ENCODE measurements at places on chromosomes 7 and 10.
A peak's percentile ranks its signal among the peaks of the same experiment; 100 is the strongest.

DNA sequence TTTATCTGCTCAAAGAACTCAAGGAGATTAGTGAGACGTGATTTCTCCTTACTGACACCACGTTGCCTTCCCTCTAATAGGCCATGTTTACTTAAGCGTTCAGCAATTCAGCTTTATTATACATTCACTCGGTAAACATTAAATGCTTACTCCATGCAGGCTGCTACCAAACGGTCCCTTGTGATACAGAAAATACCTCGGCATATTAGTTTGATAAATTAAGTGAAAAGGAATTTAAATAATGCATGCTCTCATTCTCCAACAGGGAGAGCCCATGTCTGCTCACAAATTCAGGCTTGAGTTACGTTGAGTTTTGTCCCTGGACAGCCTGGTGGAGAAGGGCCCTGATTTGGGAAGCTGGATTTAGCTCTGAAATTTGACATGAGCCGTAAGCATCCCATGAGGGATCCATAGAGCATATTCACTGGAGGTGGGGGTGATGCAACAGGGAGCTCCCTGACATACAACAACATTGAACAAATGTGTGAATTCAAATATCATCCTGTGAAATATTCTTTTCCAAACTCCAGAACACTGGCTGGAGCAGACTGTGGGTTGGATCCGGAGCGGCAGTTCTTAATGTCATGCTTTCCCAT, 86.3 kb downstream of the TBXAS1 start:
- peak; percentile 53 for DNase-seq

DNA sequence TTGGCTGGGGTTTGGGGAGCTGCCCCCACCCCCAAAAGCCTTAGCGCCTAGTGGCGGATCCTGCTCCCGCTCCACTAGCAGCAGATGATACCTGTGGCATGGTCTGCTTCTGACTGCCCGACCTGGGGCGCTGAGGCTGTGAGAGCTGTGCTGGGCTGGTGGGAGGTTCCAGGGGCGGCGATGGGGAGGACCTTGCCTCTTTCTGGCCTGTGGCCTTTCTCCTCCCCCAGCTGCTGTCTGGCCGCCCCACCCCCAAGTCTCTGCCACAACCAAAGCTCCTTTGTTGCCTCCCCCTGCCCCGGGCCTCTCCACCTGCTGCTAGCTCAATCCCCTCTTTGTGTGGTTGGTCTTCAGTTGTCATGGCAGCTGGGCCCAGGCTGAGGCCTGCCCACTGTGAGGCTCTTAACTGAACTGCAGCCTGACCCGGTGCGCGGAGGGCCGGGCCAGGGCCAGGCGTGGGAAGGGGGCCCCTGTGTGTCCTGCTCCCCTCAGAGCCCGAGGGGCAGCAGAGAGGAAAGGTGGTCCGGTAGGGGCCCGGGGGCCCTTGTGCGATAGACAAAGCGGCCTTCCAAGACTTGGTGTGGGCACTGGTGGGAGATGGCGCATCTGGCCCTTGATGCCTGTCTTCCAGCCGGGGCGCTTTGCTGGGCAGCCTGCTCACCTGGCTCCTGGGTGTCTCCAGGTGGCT, 4.7 kb downstream of the ZNF775 start:
- DNase-seq, result peak; percentile 27

- DNase-seq, result no peak
Observed at GRCh38 chr7:142717453-142717852, 31.8 kb upstream of the PRSS1 start.

DNA sequence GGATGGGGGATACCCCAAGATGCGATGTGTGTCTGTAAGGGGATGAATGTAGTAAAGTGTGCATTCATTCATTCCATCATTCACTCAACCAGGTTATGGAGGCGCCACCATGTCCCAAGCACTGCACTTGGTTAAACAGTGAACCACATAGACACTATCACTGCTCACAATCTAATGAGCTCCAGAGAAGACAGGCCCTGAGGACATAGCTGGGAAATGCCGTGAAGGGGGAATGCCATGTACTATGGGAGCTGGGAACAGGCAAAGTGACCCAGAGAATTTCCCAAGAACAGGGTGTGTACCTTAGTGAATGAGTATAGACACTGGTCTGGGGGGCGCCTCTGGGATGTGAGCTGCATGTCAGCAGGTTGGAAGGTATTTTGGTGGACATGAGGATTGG, 44.5 kb upstream of the LBX1 start:
- DNase-seq, result no peak

- DNase-seq, result peak; percentile 36
Observed at GRCh38 chr7:121302214-121302745, 26.5 kb upstream of the WNT16 start.

- DNase-seq, result peak; percentile 93
Observed at GRCh38 chr7:90655566-90655965, 59.4 kb downstream of the CDK14 start.

GRCh38 chr10:43939939-43940820, 291.5 kb upstream of the ZNF32 start:
- peak; percentile 50 for DNase-seq

DNA sequence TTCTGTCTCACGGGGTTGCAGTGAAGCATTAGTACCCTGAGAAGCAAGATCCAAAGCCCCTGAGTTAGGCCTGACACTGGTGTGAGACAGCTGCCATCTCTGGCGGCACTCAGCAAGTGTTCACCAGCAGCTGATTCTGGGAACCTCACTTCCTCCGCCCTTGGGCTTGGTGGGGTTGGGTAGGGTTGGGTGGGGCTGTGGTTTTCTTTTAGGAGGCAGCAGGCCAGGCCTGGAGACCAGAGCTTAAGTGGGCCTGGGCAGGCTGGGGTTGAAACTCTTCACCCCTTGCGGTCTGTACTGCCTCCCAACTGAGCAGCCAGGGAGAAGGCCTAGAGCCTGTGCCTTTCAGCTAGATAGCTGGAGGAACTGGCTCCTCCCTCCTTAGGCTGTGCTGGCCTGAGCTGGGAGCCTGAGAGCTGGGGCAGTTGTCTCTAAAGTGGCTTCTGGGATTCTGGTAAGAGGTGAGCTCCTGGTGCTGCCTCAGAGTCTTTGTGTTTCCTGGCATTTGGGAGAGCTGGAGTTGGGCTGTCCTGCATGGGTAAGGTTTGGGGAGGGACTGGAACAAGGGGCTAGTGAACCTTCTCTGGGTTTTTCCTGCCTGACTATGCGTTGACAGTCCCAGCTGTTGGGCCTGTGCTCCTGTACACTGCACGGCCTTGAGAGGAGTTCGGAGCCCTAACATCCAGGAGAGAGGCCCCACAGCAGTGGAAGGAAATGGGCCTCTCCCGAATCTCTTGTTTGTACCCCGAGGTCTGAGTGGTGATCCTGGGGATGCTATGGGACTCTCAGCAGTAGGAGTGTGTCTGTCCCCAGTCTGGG, 5.1 kb downstream of the TSPAN14 start:
- peak; percentile 64 for DNase-seq

DNA sequence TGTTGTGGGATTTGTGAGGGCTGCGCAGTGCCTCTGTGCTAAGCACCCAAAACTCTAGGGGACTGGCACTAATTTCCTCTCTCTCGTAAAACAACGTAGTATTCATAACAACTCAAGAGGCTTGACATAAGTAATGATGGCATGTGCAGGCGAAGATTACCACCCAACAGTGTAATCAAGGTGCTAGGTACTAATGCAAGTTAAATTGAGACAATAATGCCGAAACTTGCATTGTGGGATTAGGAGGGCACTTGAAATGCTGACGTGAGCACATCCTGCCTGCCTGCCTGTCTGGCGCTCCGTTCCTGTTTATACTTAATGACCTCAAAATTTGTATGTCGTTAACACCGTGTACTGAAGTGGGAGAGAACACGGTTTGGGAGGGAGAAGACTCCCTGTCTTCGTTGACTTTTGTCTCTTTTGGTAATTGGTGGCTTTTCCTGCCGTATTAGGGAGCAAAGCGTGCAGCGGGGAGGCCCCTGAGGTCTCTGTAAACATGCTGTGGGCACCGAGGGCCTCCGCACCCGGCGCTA, 139.0 kb downstream of the MGMT start:
- peak; percentile 6 for DNase-seq

DNA sequence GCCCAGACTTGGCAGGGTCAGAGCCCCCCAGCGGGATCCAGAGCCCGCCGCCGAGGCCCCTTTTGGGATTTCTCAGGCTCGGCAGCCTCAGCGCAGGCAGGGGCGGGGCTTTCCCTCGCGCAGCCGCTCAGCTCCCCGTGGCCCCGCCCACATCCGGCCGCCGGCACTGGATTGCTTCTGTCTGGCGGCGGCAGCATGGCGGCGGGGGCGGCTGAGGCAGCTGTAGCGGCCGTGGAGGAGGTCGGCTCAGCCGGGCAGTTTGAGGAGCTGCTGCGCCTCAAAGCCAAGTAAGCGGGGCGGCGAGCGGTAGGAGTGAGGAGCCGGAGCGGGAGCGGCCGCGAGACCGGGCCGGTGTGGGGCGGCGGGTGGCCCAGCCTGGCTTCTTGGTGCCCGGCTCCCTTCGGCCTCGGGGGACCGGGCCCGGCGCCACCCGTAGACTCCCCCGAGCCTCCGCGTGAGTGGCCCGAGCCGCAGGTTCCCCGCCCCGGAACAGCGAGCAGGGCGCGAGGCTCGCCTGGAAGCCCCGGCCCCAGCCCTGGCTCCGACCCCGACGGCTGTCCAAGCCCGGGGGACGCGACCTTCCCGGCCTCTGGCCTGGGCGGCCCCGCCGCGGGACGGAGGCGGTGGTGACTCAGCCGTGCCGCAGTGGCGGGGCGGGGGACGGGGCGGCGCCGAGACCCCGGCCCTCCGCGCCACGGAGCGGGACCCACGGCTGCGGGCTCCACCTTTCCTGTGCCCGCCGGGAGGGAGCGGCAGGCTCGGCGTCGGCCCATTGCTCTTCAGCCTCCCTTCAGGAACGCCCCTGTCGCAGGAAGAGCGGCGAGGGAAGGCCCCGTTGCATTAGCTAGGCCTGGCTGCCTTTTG, at the start of gene GLRX3:
TSS of gene GLRX3 (plus strand) at position 166 of the 864 bp plus-strand sequence. CDS start at position 196, 30 bp downstream.
- DNase-seq, result peak; percentile 65

DNA sequence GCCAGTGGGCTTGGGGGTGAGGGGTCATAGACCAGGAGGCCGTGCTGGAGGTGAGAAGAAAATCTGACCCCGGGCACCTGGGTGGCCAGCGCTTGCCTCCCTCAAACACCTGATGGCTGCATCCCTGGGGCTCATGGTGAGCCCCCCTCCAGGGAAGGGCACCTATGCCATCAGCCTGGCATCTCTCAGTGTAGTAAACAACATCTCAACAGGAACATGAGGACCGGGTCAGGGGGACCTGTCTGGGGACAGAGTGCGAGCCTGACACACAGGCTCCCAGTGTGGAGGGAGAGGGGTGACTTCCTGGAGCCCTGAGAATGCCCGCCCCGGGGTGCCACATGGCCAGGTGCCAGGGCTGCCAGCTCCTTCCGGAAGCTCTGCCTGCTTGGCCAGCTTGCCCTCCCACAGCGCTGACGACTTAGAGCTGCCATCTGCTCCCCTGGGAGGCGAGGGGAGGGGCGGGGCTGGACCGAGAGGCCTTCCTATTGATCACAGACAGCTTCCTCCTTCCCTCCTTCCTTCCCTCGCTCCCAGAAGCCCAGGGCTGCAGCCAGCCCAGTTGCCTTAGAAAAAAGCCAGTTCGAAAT, 12.3 kb downstream of the STX1A start:
- no peak for DNase-seq

- DNase-seq, result no peak
Observed at GRCh38 chr10:27857616-27858015, 112.0 kb upstream of the MKX start.

DNA sequence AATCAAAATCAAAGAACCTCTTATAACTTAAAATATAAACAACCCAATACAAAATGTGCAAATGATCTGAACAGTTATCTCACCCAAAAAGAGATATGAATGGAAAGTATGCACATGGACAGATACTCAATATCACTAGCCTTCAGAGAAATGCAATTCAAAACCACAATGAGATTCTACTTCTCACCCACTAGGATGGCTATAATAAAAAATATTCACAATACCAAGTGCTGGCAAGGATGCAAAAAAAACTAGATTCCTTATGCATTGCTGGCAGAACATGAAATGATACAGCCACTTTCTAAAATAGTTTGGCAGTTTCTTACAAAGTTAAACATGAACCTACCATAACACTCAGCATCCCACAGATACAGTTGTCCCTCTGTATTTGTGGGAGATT, 130.1 kb upstream of the LRRN3 start:
- no peak for DNase-seq

DNA sequence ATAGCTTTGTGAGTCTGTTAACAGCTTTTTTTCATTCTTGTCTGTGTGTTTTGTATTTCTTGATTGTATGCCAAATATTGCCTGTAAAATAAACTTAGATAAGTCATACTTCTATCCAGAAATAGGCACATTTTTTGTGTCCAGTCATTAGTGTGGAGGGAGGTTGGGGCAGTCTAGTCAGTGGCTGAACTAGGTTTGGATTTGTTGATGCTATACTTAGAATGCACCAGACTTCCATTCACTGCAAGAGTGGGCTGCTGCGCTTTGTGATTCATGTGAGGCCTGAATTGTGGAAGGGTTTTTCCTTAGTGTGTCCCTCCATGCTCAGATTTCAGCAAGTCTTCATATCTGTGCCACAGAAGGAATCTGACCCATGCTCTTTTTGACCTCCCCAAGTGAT, 50.0 kb downstream of the TRUB1 start:
- no peak for DNase-seq

GRCh38 chr7:21054427-21055112, 267.9 kb upstream of the SP8 start:
- no peak for DNase-seq

DNA sequence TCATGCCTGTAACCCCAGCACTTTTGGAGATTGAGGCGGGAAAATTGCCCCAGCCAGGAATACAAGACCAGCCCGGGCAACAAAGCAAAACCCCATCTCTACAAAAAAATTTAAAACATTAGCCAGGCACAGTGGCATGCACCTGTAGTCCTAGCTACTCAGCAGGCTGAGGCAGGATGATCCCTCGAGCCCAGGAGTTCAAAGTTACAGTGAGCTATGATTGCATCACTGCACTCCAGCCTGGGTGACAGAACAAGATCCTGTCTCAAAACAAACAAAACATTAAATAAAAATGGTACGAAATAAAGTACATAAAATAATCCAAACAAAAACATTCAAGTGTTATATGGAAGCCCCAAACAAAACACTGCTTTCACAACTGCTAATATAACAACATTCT, 125.0 kb downstream of the SNX13 start:
- DNase-seq, result no peak

DNA sequence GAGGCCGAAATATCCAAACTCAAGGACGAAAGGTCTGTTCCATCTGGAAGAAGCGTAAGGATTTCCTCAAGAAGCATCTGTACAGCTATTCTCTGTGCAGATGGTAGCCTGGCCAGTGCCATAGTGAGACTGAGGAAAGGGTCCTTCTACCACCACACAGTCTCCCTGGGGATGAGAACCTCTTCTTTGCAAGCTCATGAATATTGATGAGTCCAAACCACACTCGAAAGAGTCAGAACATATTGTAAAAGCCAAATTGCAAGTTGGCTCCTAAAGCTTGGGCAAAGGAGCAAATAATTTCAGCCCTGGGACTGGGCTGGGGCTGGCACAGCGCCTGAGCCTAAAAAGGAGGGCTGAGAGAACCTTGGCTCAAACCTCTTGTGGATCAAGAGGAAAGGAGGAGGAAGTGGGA, 66.1 kb upstream of the PIP4K2A start:
- DNase-seq, result no peak

- no peak for DNase-seq
Observed at GRCh38 chr7:111096997-111097396, 6.1 kb downstream of the LRRN3 start.

GRCh38 chr10:33112831-33113455, 154.9 kb upstream of the ITGB1 start:
- DNase-seq, result peak; percentile 84

Data from amniotic epithelial cell (primary cell).